A549 treated with CORT108297 at 1 μM for 4 hours (cell line): ENCODE measurements at places on chromosomes 5 and 9. TPM values are rescaled to one million over a fixed set of nuclear protein-coding genes. Genes with fewer than 3 reads are reported as not detected.

The MAST4 gene
- total RNA-seq: 1.1 to 1.6 TPM (median 1.2 TPM) in 5 replicates

The SIT1 gene
- not detected in 5 replicates for total RNA-seq

The NUTM2F gene
- total RNA-seq: not detected in 5 replicates

The FRRS1L gene
- 0.13 to 0.81 TPM (median 0.22 TPM) in 5 replicates for total RNA-seq

The RANBP17 gene
- 2.0 to 2.5 TPM (median 2.1 TPM) in 5 replicates for total RNA-seq

The STPG3 gene
- total RNA-seq: 0.07 TPM in 1 of 5 replicates, not detected in the others

The ARID3C gene
- 0.15 to 0.25 TPM (median 0.24 TPM) in 4 of 5 replicates, not detected in the other for total RNA-seq

The TLX3 gene
- not detected in 5 replicates for total RNA-seq

The PCDHB1 gene
- not detected in 5 replicates for total RNA-seq

The LHX3 gene
- 0.05 to 0.09 TPM (median 0.08 TPM) in 5 replicates for total RNA-seq

The APBA1 gene
- total RNA-seq: 0.11 to 0.29 TPM (median 0.14 TPM) in 5 replicates

The RFK gene
- total RNA-seq: 36.9 to 49.5 TPM (median 40.7 TPM) in 5 replicates

The FSTL4 gene
- total RNA-seq: 3.1 to 4.5 TPM (median 3.7 TPM) in 5 replicates

The PCSK1 gene
- 0.32 to 0.45 TPM (median 0.35 TPM) in 5 replicates for total RNA-seq

The TLE1 gene
- 83.1 to 89.1 TPM (median 86.7 TPM) in 5 replicates for total RNA-seq

The IFNA13 gene
- not detected in 5 replicates for total RNA-seq

The LPAR1 gene
- 15.1 to 19.5 TPM (median 17.4 TPM) in 5 replicates for total RNA-seq

The SPATA6L gene
- 1.9 to 2.4 TPM (median 2.1 TPM) in 5 replicates for total RNA-seq

The IL13 gene
- total RNA-seq: 0.06 to 0.13 TPM in 2 of 5 replicates, not detected in the others

The CCDC152 gene
- total RNA-seq: not detected in 5 replicates

The DOK3 gene
- 2.4 to 5.6 TPM (median 4.2 TPM) in 5 replicates for total RNA-seq

The GRM6 gene
- total RNA-seq: not detected in 5 replicates

The ARHGEF39 gene
- 13.1 to 20.9 TPM (median 19.3 TPM) in 5 replicates for total RNA-seq

The BAAT gene
- total RNA-seq: 0.33 to 0.60 TPM (median 0.41 TPM) in 5 replicates

The GARIN3 gene
- total RNA-seq: not detected in 5 replicates

The IRX1 gene
- total RNA-seq: not detected in 5 replicates

The GADD45G gene
- 0.25 to 0.46 TPM (median 0.34 TPM) in 4 of 5 replicates, not detected in the other for total RNA-seq

The PCDHB5 gene
- total RNA-seq: 1.2 to 1.8 TPM (median 1.6 TPM) in 5 replicates

The KIAA1958 gene
- 1.6 to 3.1 TPM (median 2.5 TPM) in 5 replicates for total RNA-seq

The C9orf153 gene
- total RNA-seq: 0.09 to 0.46 TPM (median 0.18 TPM) in 5 replicates

The BTNL3 gene
- total RNA-seq: not detected in 5 replicates

The ARSI gene
- 30.7 to 50.7 TPM (median 44.2 TPM) in 5 replicates for total RNA-seq

The TNPO1 gene
- 118 to 156 TPM (median 134 TPM) in 5 replicates for total RNA-seq

The PCDHGA9 gene
- 0.02 to 0.09 TPM (median 0.05 TPM) in 4 of 5 replicates, not detected in the other for total RNA-seq

The TMC1 gene
- total RNA-seq: 0.02 to 0.13 TPM (median 0.07 TPM) in 4 of 5 replicates, not detected in the other

The STKLD1 gene
- total RNA-seq: 0.71 to 1.3 TPM (median 0.96 TPM) in 5 replicates

The SLCO6A1 gene
- total RNA-seq: not detected in 5 replicates

The LCN9 gene
- total RNA-seq: not detected in 5 replicates

The CCDC187 gene
- 0.01 to 0.02 TPM (median 0.02 TPM) in 3 of 5 replicates, not detected in the others for total RNA-seq

The NR4A3 gene
- total RNA-seq: 1.9 to 3.2 TPM (median 2.3 TPM) in 5 replicates

The MYMK gene
- total RNA-seq: not detected in 5 replicates

The TSC1 gene
- total RNA-seq: 14.9 to 19.5 TPM (median 16.1 TPM) in 5 replicates

The ESM1 gene
- 0.06 TPM in 1 of 5 replicates, not detected in the others for total RNA-seq
